Stimulated activated CD8-positive, alpha-beta memory T cell treated with anti-CD3 and anti-CD28 coated beads, Interleukin-15, amount 100 ng/mL, for 1 hour (primary cell): ENCODE measurements at places on chromosomes 3 and 15.

- DNase-seq, result no peak
These were observed 2.8 kb upstream of the PLXNB1 start for GRCh38 chr3:48432411-48433371.

DNA sequence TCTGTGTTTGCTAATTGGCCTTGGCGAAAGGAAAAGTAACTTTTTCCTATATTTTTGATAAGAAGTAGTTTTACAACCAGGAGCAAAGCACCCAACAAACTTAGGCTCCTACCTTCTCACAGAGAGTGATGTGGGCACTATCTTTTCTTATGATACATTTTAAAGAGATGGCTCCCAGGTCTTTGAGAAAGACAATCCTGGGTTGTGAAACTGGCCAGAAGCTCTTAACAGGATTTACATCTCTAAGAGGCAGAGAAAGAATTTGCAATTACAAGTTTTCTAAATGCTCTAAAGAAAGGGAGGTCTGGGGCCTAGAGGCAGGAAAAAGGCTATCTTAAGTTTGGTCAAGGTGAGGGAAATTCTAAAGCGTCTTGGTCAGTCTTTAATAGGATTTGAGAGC lies 609.7 kb downstream of the VGLL3 start:
- DNase-seq, result no peak

GRCh38 chr15:82847703-82848102 lies 38.3 kb downstream of the WHAMM start:
- no peak for DNase-seq

DNA sequence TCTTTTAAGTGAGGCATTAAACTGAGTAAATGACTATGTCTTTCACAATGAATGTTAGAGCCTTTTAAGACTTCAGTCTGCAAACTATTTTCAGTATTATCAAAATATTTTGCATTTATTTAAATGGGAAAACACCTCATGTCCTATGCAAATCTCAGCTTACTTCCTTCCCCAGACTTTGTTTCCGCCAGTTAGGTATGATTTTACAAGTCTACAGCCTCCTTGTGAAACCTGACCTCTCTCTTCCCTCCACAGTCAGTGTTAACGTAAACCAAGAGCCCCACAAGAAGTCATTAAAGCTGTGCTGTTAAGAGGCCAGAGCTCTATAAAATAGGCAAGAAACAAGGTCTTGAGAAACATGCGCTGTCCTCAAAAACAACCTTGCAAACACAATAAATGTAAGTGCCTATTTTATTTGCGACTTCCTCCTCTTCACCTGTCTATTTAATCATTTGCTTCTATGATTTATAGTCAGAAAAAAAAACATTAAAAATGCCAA lies 48.3 kb downstream of the PRTG start:
- no peak for DNase-seq

GRCh38 chr3:32870373-32871095 lies 52.7 kb downstream of the TRIM71 start:
- no peak for DNase-seq

GRCh38 chr15:60172143-60172542 lies 168.0 kb downstream of the FOXB1 start:
- DNase-seq, result no peak

GRCh38 chr3:187150599-187150998 lies 11.3 kb upstream of the RPL39L start:
- peak; percentile 40 for DNase-seq

DNA sequence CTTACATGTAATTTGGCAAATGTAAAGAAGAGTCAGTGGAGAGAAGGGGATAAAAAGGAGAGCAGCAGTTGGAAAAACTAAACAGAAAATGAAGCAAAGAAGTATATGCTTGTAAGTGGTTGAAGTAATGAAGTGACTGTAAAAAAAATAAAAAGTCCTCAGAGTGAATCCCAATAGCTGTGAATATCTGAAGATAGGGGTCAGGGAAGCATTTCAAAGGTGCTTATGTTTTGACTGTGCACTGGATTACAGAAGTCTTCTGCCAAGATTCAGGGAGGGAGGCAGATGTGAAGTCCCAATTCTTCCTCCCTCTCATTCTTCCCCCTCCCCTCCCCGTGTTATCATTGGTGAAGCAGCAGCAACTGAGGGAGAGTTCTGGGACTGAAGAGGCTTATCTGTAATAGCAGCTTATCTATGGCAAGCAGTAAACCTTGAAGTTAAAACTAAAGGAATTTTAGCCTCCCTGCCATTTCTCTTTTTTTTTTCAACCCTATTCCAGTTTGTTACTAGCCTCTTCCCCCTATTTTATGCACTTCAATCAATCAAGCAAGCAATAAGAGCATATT lies 597.9 kb downstream of the IGSF11 start:
- DNase-seq, result no peak

- no peak for DNase-seq
These were observed 43.8 kb downstream of the GABRB3 start for GRCh38 chr15:26729030-26729429.

DNA sequence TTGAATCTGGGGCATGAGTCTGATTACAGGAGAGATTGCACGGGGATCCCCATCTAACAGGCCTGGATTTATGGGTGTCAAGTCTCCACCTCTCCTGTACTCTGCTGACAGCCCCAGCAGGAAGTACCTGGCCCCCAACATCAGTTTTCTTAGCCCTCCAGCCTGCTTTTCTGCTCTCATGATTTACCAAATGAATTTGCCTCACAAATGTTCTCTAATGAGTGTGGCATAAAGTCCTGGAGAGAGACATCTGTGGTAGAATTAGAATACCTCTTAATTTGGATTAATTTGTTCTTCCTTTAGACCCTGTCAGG lies 60.1 kb downstream of the FNDC3B start:
- no peak for DNase-seq

DNA sequence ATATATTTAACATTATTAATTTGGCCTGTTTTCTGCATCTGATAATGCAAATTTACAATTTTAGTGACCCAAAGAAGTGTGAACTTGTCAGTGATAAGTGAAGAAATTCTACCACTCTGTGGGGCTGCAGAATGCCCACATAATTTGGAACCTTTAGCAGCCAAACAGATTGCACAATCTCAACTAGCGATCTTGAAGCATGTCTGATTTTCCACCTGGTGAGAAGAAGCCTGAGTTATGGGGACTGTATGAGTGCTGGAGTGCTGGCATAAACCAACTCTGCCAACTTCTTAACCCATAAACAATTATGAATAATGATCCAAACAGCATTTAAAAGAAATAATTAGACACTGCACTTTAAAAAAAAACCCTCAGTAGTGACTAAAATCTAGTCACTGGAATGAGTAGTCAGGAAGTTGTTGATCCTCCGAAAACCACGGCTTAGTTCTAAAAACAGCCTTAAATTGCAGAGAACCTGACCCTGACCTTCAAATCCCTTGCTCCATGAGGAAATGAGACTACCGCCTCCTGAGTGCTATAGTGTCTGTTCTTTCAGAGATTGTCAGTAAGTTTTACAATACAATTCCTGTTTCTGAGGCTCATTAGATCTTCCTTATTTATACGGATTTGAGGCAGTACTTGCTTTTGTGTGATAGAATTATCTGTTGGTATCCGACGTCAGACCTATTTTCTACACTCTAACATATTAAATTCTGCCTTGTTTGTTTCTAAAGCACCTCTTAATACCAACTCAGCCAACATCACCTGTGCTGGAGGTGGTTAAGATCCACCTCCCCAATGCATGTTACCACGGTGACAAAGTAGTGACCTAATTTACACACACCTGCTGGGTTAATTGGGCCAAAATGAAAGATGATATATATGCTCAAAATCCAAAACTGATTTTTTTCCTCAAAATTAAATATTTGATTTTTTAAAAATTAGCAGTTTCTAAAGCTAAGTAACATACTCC lies 267.7 kb downstream of the ZBTB20 start:
- no peak for DNase-seq

DNA sequence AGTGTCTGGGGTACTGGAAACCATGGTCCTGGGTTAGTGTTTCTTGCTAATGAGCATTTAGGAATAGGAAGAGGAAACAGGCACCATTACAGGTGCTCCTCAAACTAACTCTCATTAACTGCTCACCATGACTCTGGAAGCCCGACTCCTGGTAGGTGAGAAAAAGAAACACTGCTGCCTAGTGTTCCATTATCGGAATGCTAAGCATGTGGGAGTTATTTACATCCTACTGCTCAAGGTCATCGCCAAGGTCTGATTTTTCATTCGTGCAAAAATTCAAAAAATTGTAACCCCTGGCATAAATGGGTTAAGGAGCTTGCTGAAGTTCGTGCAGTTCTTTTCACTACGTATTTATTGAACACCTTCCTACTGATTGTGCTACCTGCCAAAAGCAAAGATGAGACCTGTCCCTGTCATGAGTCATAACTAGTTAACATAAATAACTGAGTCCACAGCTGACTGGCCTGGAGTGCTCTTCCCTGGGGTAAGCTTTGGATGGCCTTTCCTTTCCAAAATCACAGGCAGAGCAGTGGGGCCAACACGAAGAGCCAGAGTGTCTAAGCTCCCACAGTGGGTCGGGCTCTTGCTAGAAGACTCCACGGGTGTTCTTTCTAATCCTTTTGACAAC lies 22.7 kb upstream of the PAQR5 start:
- DNase-seq, result no peak

GRCh38 chr3:117398141-117398899 lies 688.7 kb downstream of the TUSC7 start:
- DNase-seq, result no peak

GRCh38 chr3:187799942-187800641 lies 54.8 kb upstream of the BCL6 start:
- DNase-seq, result no peak

DNA sequence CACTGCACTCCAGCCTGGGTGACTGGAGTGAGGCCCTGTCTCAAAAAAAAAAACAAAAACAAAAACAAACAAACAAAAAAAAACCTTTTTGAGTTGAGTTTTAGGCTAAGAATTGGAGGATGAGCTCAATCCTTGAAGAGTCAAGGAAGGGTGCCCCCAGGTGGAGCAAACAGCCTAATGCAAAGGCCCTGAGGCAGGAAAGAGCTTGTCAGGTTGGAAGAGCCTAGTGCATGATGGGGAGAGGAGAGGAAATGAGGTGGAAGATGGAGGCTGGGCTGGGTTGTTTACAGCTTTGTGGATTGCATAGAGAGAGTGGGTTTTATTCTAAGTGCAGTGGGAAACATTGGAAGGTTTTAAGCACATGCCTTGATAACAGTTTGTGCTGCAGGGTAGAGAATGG lies 2.1 kb upstream of the SNX22 start:
- no peak for DNase-seq

DNA sequence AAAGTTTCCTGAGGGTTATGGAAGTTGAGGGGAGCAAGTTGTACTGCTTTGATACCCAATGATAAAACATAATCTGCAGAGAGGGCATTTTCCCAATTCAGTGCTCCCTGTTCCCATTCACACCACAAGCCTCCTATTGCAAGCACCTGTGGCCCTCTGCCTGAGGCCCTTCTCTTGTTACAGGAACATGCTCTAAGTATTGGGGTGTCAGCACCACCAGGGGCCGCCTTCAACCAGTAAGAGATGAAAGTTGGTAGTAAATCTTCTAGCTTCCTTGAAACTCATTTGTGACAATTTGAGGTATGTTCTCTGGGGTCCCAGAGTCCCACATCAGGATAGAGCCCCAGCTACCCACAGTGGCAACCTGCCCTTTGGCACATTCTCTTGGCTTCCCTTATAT lies 265.4 kb upstream of the ARHGEF26 start:
- no peak for DNase-seq
